Thoracic aorta (tissue), 2 donors: ENCODE measurements at places on chromosomes 16 and 17.

DNA sequence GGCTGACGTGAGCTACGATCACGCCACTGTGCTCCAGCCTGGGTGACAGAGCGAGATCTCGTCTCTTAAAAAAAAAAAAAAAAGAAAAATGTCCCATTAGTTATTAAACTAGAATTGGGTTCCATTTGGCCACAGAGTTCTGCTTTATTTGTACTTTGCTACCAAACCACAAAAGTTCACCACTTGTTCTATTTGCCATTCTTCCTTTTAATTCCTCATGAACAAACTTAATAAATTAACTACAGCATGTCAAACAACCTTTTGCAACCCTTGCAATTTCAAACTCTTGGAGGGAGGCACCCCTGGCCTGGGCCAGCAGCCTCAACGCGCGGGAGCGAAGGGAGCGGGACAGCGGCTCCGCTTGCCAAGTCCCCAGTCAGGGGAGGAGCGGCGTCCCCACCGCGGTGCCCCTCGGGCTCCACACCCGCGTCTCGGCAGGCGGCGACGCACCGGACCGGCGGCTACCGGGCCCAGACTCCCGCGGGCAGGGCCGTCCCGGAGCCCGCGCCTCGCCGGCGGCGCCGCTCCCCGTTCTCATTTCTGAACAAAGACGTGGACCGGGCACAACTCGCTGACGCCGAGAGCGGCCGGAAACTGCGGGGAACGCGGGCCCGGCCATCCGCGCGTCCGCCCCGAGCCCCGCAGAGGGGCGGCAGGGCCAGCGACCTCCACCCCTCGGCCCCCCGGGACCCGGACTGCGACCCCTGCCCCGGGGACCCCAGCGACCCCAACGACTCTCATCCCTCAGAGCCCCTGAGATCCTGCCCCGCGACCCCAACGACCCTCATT, 775 bp downstream of the CYTH1 start:
- H3K36me3 ChIP-seq = no peaks in the 10 kb centered on the region
- peak overlapping the region; percentile 74 for H3K27ac ChIP-seq
- H3K27me3 ChIP-seq = no peaks in the 10 kb centered on the region
- H3K4me1 ChIP-seq = no peaks in the 10 kb centered on the region
- H3K4me3 ChIP-seq = peak overlapping the region; percentile 97

DNA sequence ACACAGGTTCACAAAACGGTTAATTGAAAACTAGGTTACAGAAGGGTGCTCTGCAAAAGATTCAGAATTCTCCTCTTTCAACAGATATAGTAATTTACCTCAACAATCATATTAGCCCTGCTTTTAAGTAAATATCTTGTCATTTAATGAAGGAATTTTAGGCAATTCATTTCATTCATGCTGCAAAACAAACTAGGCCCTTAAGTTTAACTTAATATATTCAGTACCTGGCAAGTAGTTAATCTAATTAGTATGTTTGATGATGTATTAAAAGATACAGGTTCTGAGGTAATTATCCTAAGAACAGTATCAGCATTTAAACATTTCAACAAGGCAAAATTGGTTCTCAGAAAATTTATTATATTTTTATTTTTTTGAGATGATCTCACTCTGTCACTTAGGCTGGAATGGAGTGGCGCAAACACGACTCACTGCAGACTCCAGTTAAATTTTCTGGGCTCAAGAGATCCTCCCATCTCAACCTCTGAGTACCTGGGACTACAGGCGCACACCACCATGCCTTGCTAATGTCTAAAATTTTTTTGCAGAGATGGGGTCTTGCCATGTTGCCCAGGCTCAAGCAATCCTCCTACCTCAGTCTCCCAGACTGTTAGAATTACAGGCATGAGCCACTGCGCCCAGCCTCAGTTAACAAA, 44.9 kb downstream of the SMURF2 start:
- H3K36me3 ChIP-seq = no peaks in the 10 kb centered on the region
- H3K4me3 ChIP-seq = no peak overlapping the region
- peaks cover 21% of the 10 kb centered on the region for H3K4me1 ChIP-seq
- no peaks in the 10 kb centered on the region for H3K27me3 ChIP-seq

GRCh38 chr17:47929218-47930000, 12.0 kb upstream of the PNPO start:
- H3K4me3 ChIP-seq = no peak overlapping the region
- H3K36me3 ChIP-seq = peaks cover 34% of the 10 kb centered on the region
- no peaks in the 10 kb centered on the region for H3K4me1 ChIP-seq
- H3K27ac ChIP-seq = no peak overlapping the region

GRCh38 chr16:85718682-85719081, 29.9 kb upstream of the GINS2 start:
- H3K27ac ChIP-seq = no peak overlapping the region
- no peak for DNase-seq
- H3K4me1 ChIP-seq = no peaks in the 10 kb centered on the region
- H3K27me3 ChIP-seq = no peaks in the 10 kb centered on the region

- no peak overlapping the region for H3K4me3 ChIP-seq
- H3K27me3 ChIP-seq = no peaks in the 10 kb centered on the region
- peaks cover 6% of the 10 kb centered on the region for H3K36me3 ChIP-seq
- H3K27ac ChIP-seq = no peak overlapping the region
Measured at GRCh38 chr16:69307091-69307490, 4.1 kb upstream of the VPS4A start.

DNA sequence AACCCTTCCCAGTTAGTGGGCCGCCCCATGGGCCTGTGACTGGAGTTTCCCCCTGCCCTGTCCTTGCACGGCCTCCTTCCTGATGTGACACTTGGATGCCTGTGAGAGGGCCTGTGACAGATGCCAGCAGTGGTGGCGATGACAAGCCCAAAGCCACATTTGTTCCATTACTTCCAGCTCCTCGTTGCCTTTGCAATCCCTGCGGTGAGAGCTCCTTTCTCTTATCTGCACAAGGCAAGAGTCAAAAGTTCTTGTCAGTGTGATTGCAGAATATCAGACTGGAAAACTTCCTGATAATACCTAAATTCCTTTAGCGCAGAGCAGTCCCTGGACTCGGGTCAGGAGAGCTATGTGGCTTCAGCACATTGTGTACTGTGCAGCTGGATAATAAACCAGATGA, 54.4 kb upstream of the ARHGAP44 start:
- DNase-seq = no peak
- peaks cover 21% of the 10 kb centered on the region for H3K36me3 ChIP-seq
- H3K27ac ChIP-seq = no peak overlapping the region
- H3K27me3 ChIP-seq = no peaks in the 10 kb centered on the region
- peaks cover 9% of the 10 kb centered on the region for H3K4me1 ChIP-seq
- no peak overlapping the region for H3K4me3 ChIP-seq

DNA sequence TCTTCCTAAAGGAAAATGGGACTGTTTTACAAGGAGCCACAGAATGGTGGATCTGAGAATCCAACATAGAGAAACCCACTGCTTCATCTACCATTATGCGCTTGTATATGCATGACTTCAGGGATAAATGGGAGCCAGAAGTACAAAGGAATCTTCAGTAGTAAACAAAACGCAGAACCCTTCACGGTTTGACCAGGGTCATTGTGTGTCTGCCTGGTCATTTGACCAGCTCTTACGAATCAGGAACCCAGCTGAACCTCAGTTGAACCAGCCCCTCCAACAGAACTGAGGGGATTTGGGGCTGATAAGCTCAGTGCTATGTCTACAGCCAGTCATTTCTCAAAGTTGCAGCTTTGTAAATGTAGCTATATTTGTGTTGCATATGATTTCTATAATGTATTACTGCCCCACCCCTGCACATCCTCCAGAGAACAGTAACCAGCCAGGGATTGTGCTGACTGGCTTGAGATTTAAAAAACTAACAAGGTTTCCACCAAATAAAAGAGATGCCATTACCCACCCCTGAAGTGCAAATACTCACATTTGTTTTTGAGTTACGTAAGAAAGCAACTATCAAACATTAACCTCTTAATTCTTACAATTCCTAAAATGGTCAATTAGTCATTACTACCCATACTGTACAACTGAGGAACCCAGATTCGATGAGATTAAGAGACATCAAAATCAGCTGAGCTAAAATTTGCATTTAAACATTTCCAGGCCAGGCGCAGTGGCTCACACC, 6.3 kb downstream of the CMTM4 start:
- no peak overlapping the region for H3K4me3 ChIP-seq
- no peaks in the 10 kb centered on the region for H3K36me3 ChIP-seq
- no peak for DNase-seq
- no peaks in the 10 kb centered on the region for H3K27me3 ChIP-seq
- H3K4me1 ChIP-seq = no peaks in the 10 kb centered on the region

DNA sequence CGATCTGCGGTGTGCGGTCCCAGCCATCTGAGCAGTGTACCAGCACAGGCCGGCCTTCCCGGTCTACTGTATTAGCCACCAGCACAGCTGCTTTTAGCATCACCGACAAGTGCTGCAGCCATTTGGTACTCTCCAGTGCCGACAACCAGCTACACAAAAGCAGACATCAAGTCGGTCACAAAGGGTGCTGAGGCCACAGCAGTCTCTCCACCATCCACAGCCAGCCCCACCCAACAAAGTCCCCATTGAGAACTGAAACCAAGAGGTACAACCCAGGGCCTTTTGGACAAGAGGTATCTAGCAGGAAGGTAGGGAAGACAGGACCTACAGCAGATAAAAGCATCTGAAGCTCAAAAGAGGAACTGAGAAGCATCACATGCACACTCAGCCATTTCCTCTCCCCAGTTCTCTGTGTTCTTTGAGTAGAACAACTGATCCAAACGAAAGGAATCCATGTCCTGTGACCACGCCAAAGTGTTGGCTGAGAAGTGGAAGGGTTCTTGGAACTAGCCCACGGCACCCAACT, 9.5 kb downstream of the MTMR4 start:
- no peak overlapping the region for H3K27ac ChIP-seq
- H3K4me1 ChIP-seq = no peaks in the 10 kb centered on the region
- DNase-seq = no peak
- H3K4me3 ChIP-seq = no peak overlapping the region
- H3K27me3 ChIP-seq = no peaks in the 10 kb centered on the region

- peaks cover 7% of the 10 kb centered on the region for H3K4me1 ChIP-seq
- H3K36me3 ChIP-seq = no peaks in the 10 kb centered on the region
- DNase-seq = no peak
- no peak overlapping the region for H3K27ac ChIP-seq
- no peaks in the 10 kb centered on the region for H3K27me3 ChIP-seq
Measured at GRCh38 chr17:48488548-48489106, 42.2 kb downstream of the HOXB1 start.

GRCh38 chr16:55671974-55672280, 16.1 kb downstream of the SLC6A2 start:
- H3K36me3 ChIP-seq = no peaks in the 10 kb centered on the region
- no peak for DNase-seq
- no peak overlapping the region for H3K4me3 ChIP-seq
- H3K27me3 ChIP-seq = no peaks in the 10 kb centered on the region
- H3K27ac ChIP-seq = no peak overlapping the region

GRCh38 chr16:51550800-51551347, 399.8 kb upstream of the SALL1 start:
- H3K4me3 ChIP-seq = no peak overlapping the region
- H3K27me3 ChIP-seq = no peaks in the 10 kb centered on the region
- H3K4me1 ChIP-seq = no peaks in the 10 kb centered on the region

GRCh38 chr16:89748921-89749320, 27.6 kb downstream of the ZNF276 start:
- no peaks in the 10 kb centered on the region for H3K27me3 ChIP-seq
- no peaks in the 10 kb centered on the region for H3K4me1 ChIP-seq
- DNase-seq = no peak
- no peaks in the 10 kb centered on the region for H3K36me3 ChIP-seq

GRCh38 chr17:76080768-76081287, 1.8 kb downstream of the ZACN start:
- peaks cover 4% of the 10 kb centered on the region for H3K27me3 ChIP-seq
- H3K4me1 ChIP-seq = peaks cover 15% of the 10 kb centered on the region
- H3K4me3 ChIP-seq = no peak overlapping the region
- no peak overlapping the region for H3K27ac ChIP-seq

DNA sequence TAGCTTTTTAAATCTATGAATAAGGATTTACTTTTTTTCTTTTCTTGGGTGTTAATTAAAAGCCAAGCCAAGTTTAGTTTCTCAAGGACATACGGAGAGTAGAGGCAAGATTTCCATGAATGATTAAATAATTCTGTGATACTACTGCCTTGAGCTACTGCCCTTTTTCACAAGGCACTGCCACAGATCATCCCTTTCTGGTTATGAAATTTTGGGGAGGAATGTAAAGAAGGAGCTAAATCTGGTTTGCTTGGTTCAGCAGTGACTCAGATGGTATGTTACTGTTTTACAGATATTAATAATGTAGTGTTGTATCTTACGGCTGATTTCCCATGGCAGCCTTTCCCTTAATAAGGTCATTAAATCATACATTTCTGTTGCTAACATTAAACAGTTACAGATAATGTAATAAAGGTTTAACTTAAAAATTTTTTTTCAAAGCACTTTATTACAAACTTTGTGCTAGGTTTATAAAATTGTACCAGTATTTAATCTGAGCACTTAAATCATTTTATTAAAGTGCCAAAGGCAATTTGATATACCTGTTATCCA, 2.6 kb downstream of the WSB1 start:
- peaks cover 48% of the 10 kb centered on the region for H3K4me1 ChIP-seq
- peak overlapping the region; percentile 100 for H3K27ac ChIP-seq
- no peak for DNase-seq
- no peaks in the 10 kb centered on the region for H3K27me3 ChIP-seq

- H3K4me1 ChIP-seq = peaks cover 36% of the 10 kb centered on the region
- no peaks in the 10 kb centered on the region for H3K36me3 ChIP-seq
- no peak overlapping the region for H3K4me3 ChIP-seq
- no peak overlapping the region for H3K27ac ChIP-seq
- DNase-seq = no peak
Measured at GRCh38 chr16:72838586-72838910, 209.4 kb downstream of the ZFHX3 start.

GRCh38 chr16:76696876-76697275, 419.7 kb downstream of the CNTNAP4 start:
- no peak overlapping the region for H3K4me3 ChIP-seq
- H3K36me3 ChIP-seq = no peaks in the 10 kb centered on the region
- H3K4me1 ChIP-seq = no peaks in the 10 kb centered on the region
- H3K27ac ChIP-seq = no peak overlapping the region
- no peak for DNase-seq
- H3K27me3 ChIP-seq = no peaks in the 10 kb centered on the region

- H3K4me3 ChIP-seq = no peak overlapping the region
- H3K27ac ChIP-seq = no peak overlapping the region
- no peaks in the 10 kb centered on the region for H3K27me3 ChIP-seq
- DNase-seq = no peak
Measured at GRCh38 chr17:6701719-6702118, 11.4 kb downstream of the SLC13A5 start.

- no peaks in the 10 kb centered on the region for H3K36me3 ChIP-seq
- H3K27ac ChIP-seq = no peak overlapping the region
- H3K4me3 ChIP-seq = no peak overlapping the region
- DNase-seq = no peak
- no peaks in the 10 kb centered on the region for H3K4me1 ChIP-seq
Measured at GRCh38 chr17:2521257-2521656, 9.6 kb upstream of the METTL16 start.
